ENCODE measurements at places on chromosomes 7 and 10.

GRCh38 chr10:44974628-44975430 is 3.8 kb downstream of the DEPP1 start:
- peak; percentile 54 for DNase-seq

- DNase-seq, result no peak
Observed at GRCh38 chr10:2225609-2226008, 488.3 kb upstream of the ADARB2 start.

DNA sequence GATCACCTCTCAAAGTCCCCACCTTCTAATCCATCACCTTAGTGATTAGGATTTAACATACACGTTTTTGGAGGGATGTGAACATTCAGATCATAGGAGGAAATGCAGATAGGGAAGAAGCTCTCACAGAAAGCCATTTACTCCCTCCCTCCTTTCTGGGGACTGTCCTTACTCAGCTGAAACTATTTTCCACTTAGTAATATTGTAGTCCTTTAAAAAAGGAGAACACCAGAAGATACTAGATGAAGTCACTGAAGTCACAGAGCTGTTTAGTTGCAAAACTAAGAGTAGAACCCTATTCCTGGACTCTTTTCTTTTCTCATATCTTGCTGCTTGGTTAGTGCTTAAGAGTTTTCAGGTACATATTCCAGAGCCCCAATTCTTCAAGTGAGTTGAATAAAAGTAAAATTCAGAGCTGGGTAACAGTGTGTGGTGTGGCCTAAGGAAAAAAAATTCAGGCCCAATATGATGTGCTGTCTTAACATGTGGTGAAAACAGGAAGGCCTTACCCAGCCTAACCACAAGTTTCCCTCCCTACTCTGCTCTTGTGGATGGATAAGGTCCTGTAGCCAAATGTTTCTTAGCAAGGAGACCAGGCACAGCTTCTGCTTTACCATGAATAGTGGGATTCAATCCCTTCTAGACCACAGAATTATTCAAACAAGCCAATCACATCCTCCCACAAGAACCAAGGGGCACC is 135.7 kb downstream of the INHBA start:
- DNase-seq, result no peak

DNA sequence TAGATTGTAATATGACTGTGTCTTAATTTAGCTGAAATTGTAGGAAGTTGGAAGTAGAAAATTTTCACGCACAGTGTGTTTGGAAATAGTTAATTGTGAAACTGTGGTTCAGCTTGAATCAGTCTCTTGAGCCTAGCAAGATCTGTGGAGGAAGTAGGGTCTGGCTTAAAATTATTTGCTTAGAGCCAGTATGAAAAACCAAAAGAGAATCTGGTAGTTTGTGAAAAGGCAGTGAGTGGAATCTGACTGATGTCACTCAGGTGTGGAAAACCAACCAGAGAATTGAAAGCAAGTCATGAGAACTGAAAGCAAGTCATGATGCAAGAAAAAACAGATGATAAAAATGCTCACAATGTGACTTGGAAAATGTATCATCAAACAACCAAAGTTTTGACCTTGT is 11.5 kb downstream of the LIPJ start:
- DNase-seq, result no peak

DNA sequence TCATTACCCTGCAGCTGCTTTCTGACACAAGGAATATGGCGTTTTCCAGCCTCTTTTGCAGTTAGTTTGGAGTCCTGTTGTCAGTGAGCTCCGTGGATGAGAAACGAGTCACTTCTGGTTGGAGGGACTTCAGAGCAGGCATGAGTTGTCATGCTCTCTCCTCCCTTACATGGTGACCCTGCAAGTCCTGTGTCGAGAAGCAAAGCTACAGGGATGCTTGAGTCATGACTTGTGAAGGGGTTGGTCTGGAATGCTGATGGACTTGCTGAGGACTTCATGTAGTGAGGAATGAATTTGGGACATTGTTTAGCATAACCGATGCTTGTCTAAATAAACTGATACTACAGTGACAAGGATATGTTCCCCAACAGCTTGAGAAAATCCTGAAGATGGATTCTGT is 108.8 kb downstream of the ADCYAP1R1 start:
- DNase-seq, result no peak

DNA sequence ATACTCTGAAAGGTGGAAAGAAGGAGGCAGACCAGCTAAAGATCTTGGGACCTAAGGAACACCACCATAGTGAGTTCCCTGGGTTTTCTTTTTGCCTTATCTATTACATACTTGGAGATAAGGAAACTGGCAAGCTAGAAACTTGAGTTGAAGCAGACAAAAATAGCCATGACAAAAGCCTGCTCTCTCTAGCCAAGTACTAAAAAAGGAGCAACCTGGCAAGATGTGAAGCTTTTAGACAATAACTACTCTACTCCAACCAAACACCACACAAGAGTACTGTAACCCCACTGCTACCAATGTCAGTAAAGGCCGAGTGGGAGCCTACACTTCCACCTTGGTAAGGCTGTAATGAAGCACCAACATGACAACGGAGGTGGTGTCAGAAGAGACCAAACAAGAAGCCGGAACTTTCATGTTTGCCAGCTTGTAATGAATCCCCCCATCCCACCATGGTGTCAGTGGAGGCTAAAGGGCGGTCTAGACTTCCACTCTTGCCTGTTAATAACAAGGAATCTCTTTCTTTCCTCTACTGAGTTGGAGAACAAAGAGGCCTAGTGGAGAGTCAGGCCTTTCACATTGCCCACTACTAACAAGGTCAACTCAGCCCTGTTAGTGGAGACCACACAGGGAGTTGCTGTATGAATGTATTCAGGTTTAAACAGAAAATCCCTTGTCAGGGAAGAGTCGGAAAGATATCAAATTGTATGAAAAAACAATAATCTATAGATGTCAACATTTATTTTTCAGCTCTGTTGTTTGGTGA is 55.8 kb upstream of the DYNC1I1 start:
- DNase-seq, result no peak

GRCh38 chr10:118106426-118106825 is 59.7 kb upstream of the RAB11FIP2 start:
- DNase-seq, result peak; percentile 31

DNA sequence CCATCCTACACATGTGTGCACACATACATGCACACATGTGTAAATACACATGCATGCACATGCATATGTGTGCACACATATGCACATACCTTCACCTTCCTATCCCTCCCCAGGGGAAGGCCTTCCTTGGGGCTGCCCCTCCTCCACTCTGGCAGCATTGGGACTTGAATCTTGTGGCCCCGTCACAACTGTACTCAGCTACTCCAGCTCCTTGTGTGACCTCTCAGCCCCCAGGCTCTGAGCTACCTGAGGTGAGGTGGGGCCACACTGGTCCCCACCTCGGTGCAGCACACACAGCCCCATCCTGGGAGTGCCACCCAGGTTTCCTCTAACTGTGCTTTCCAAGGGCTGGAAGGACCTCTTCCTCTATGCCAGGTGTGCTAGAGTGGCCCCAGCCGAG is 116.0 kb downstream of the LHPP start:
- no peak for DNase-seq

DNA sequence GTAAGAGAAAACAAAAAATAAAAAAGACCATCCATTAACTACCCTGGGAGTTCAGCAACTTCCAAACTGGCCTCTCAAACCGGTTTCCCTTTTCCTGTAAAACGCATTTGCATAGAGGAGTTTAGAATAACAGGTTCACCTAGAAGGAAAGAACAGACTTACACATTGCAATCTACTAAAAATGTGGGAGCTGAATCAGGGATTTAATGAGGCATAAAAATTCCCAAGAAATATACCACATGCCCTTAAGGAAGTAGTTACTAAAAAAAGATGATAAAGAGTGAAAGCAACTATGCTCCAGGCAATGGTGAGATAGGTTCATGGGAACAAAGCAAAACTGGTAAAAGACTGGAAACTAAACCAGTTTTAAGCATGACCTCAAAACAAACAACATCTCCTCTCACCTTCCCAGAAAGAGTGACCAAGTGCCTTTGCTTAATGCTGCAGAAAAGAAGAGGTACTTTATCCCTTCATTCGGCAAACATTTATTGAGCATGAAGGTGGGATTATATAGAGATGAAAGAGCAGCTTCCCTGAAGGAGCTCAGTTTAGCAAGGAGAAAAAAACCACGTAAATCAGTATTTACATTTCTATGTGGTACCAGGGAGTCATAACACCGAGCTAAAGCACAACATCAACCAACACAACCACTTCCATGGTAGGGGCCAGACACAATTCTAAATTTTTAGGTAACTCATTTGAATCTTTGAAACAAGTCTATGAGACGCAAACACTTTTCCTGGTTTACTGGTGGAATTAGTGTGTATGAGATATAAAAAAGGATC is 152.8 kb downstream of the SGMS1 start:
- no peak for DNase-seq

DNA sequence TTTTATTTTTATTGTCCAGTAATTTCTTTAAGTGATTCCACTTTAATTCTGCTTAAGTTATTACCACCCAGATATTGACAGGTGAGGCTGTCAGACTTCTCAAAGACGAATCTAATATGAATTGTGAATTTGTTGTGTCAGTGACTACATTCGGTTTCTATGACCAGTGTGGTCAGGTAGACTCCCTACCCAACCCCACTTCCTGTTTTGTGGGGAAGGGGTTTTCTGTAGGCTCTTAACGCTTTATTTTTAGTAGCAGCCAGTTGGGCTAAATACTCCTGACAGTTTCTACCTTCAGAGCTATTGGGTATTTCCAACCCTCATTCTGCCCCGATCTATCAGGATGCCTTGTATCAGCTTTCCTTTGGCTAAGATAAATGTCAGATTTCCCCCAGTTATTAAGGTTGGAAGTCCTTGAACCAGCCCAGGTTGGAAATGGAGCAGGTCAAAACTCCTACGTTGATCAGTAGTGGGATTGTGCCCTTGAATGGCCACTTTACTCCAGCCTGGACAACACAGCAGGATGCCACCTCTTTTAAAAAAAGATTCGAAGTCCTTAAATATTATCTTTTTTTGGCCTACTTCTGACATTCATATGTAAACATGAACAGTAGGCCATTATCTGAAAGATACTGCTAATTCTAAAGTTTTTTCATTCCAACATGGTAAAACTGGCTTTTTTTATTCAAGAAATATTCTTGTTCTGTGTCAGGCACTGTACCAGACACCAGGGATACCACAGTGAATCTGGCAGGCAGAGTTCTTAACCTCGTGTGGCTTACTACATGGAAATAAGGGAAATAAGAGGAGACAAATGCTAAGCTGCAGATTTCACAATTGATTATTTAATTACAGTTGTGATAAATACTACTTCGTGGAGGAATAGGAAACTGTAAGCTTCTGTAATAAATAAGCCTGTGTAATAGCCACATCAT is 133.3 kb upstream of the SAMD8 start:
- DNase-seq, result no peak

GRCh38 chr7:4738711-4739527 is 36.5 kb upstream of the AP5Z1 start:
- peak; percentile 91 for DNase-seq

- peak; percentile 18 for DNase-seq
Observed at GRCh38 chr10:78570633-78571235, 498.0 kb upstream of the ZMIZ1 start.

- peak; percentile 22 for DNase-seq
Observed at GRCh38 chr10:34489973-34490745, 324.9 kb downstream of the PARD3 start.

DNA sequence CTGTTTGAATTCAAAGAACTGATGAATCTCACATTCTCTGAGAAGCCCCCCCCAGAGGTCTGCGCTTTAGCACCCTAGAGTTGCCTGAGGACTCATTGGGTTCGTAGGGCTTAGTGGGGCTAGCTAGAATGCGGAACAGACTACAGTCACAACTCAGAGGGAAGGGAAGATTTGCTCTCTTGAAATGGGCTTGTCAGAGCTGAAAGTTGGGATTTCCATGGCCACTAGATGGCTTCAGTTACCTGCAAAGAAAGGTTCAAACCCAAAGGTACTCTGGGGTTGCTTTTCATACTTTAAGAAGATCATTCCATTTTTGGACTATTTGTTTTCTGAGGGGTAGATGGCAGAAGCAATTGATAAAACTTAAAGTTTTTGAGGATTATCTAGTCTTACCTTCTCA is 205.0 kb downstream of the BBS9 start:
- DNase-seq, result peak; percentile 21

DNA sequence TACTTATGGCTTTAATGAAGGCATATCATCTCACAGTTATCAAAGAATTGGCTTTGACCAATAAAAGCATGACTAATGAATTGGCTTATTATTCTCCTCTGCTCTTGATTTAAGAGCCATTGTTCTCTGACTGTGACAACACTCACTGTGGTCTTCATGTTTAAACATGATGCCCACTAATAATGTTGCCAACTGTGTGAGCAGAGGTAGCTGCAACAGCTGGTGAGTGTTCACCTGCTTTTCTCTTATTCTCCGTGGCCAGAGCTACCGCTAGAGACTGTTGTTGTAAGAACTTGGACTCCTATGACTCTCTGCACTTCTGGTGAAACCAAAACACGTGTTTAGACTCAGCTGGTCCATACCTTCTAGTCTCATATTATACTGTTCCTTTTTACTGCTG is 335.9 kb downstream of the XPNPEP1 start:
- DNase-seq, result no peak

DNA sequence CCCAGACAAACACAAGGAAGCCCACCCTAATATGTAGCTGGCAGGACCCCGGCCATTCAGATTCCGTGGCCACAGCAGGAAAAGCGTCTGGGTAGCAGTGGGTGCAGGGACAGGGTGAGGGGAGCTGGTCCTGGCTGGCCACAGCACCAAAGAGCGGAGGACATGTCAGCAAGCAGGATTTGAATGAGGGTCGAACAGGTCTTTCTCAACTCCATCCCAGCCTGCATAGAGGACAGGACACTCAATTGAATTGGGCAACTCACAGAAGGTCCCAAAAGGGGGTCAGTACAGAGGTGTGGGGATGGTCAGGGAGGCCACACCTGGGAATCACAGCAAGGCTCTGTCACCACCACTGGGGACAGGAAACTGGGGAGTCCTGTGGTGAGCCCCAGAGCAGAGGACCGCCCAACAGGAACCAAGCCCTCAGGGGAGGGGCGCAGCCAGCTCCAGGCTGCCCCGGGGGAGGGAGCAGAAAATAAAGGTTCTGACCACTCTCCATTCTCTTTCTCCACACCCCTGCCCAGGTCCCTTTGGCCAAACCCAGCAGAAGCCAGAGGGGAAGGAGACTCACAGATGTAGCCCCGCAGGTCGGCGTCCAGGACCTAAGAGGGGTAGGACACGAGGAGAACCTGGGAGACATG is 108.7 kb upstream of the PPP2R2D start:
- no peak for DNase-seq

- no peak for DNase-seq
Observed at GRCh38 chr7:14576578-14576977, 326.0 kb downstream of the DGKB start.

GRCh38 chr10:52257692-52258075 is 56.4 kb upstream of the DKK1 start:
- DNase-seq, result no peak

DNA sequence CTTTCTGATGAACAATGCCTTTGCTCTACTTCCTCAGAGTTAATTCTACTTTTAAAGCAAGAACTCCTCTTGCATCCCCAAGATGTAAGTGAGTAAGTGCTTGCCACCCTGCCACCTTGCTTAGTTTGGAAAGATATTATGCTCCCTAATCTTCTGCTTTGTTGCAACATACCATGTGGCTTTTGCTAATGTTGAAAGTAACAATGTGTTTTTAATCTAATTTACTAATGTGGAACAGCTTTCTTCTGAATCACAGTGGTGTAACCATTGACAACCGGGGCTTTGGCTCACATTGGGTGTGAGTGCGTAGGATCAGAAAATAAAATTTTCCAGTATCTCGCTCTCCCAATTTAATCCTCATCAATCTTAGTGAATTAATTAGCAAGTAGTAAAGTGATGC is 254.1 kb upstream of the PTER start:
- DNase-seq, result no peak

Measured in fibroblast of lung (primary cell).